ENCODE measurements at places on chromosomes 1 and 21.

DNA sequence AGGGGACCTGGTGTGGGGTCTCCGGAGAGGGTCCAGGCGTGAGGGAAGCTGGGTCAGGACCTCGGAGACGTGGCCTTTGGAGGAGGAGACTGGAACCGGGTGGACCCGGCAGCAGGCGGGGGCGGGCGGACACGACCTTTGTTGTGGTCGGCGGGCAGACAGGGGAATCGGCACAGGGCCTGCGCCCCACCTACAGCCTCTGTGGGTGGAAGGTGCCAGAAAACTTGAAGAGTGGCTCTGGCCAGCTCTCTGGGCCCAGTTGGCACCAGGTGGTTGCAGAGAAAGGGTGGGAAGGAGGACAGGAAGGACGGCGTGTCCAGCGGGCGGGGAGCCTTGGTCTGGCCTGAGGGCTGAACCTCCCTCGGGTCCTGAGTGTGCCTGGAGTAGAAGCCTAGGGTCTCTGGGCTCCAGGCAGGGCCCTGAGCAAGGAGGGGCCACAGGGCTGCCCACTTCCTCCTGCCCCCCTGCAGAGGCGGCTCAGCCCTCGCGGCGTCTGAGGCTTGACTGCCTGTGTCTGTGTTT lies 7.7 kb upstream of the TTLL10 start:
- no peak for DNase-seq

GRCh38 chr1:91645031-91645430 lies 144.4 kb downstream of the CDC7 start:
- no peak for DNase-seq

DNA sequence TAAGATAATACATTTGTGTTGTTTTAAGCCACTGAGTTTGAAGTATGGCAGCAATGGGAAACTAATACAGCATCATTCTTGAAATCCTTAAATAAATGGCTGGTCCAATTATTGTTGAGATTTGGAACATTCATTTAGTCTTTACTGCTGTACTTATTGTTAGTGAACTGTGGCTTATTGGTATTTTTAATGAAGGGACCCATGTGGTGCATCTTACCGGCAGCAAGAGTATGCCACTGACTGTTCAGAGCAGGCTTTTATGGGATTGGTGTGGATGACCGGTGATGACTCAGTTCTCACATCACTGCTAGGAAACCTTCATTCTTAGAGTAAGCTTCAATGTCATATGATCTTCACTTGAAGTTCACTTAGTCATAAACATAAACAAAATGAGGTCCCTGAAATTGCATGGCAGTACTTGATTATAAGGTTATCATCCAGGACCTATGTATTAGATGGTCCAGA lies 31.5 kb downstream of the PRKAA2 start:
- no peak for DNase-seq

- no peak for DNase-seq
Observed at GRCh38 chr1:17538010-17538409, 1.5 kb upstream of the ARHGEF10L start.

DNA sequence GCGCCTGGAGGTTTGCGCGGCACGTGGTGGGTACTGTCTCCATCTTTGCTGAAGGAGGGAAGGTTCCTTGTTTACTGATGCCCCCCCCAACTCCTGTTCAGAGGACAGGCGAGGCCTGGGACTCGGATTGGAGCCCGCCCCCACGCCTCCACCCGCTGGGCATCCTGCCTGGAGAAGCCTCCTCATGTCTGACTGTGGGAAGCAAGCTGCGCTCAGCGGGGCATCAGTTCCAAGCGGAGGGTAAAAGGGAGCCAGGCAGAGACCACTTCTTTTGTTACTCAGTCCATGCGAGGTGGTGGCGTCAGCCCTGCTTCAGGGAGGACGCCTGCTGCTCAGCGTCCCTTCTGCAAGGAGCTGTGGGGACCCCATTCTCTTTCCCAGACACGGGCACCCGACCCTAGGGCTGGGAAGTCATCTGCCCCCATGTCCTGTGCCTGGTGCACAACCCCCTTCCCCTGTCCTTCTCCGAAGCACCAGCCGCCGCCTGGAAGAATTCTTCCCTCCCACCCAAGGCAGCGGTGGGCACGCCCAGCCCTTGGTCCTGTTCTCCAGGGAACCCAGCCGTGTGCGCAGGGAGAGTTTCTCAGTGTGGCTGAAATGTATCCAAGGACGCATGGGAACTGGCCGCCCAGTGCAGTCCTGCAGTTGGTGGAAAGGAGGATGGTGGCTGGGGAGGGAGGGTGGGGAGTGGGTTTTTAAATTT lies 414.0 kb downstream of the CAMTA1 start:
- DNase-seq: no peak

GRCh38 chr1:63269571-63269970 lies 52.8 kb upstream of the FOXD3 start:
- DNase-seq: no peak

DNA sequence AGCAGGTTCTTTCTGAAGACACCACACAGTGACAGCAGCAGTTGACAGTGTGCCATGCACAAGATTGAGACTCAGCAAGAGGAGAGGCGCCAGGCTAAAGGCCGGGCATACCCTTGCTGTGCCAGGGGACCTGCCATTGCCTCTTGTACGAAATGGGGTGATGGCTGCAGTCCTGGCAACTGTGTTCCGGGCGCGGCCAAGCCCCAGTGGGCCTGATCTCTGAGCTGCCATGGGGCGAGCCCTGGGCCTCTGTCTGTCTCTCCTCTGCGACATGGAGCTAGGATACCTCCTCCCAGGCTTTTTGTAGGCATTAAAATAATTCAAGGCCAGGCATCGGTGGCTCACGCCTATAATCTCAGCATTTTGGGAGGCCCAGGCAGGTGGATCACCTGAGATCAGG lies 9.6 kb upstream of the TRAPPC10 start:
- DNase-seq: no peak

- no peak for DNase-seq
Observed at GRCh38 chr1:88647249-88647645, 36.8 kb upstream of the PKN2 start.

GRCh38 chr1:42913426-42914091 lies 45.1 kb downstream of the SLC2A1 start:
- DNase-seq: no peak

- DNase-seq: no peak
Observed at GRCh38 chr1:179950651-179951050, 4.0 kb upstream of the CEP350 start.

GRCh38 chr1:114076308-114076707 lies 77.4 kb downstream of the SYT6 start:
- no peak for DNase-seq

- DNase-seq: no peak
Observed at GRCh38 chr1:180932378-180932777, 19.7 kb downstream of the KIAA1614 start.

DNA sequence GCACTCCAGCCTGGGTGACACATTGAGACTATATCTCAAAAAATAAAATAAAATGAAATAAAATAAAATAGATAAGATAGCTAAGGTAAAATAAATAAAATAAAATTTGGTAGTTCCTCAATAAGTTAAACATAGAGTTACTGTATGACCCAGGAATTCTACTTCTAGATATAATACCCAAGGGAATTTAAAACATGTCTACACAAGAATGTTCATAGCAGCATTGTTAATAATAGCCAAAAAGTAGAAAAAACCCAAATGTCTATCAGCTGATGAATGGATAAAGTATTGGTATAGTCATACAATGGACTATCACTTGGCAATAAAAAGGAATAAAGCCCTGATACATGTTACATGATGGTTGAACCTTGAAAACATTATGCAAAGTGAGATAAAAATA lies 47.8 kb downstream of the CEP350 start:
- DNase-seq: no peak

GRCh38 chr1:214192825-214193643 lies 87.9 kb upstream of the SMYD2 start:
- no peak for DNase-seq

GRCh38 chr1:226980565-226981385 lies 40.7 kb downstream of the COQ8A start:
- DNase-seq: no peak

DNA sequence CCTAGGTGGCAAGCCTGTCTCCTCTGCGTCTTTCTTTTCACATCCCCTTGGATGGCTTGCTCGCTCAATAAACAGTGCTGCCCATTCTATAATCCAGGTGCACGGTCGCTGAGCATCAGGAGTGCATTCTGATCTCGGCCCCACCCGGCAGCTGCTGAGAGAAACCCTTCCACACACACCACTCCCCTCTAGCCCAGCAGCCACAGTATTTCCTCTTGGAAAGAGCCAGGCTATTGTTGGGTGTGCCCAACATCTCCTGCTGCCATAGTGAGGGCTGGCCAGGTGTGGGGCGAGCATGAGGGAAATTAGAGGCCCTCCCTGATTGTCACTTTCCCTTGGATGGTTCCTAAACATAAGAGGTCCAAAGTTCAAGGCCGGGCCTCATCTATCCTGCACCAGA lies 24.7 kb downstream of the GPA33 start:
- DNase-seq: no peak

- DNase-seq: no peak
Observed at GRCh38 chr1:71422221-71422620, 341.4 kb upstream of the ZRANB2 start.

DNA sequence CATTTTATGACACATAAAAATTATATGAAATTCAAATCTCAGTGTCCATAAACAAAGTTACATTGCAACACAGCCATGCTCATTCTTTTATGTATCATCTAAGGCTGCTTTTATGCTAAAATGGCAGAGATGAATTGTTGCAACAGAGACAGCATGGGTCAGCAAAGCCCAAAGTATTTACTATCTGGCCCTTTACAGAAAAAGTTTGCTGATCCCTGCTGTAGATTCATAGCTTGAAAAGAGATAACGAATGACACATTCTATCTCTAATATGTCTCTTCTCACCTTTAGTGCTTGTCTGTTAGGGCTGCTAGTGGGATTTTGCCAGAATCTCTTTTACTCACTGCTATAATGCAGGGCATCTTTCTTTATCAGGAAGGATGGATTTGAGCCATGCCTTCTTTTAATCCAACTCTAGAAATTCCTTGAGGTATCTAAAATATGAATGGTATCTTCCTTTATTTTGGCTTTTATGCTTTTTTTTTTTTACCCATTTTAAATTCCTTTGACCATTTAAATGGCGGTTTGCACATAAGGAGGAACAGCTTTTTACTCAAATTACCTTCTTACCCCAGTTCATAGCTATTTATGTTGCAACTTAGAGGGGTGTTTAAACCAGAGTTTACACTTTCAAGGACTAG lies 598.2 kb downstream of the PLPP3 start:
- no peak for DNase-seq

DNA sequence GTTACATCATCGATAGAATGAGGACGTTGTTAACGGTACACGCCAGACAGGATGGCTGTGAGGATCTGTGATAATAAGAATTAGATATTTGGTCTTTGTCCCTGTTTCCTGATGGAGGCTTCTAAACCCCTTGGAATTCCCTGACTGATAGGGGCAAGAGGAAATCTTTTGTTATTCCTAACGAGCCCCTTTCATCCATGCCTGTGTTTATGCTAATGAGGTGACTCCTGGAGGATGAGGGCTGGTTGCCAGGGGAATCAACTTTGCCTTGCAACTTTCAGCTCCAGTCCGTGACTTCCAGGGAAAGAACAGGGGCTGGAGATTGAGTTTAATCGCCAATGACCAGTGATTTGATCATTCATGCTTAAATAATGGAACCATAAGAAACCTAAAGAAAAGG lies 39.3 kb upstream of the NLRP3 start:
- no peak for DNase-seq

GRCh38 chr21:25640202-25640942 lies 1.3 kb downstream of the JAM2 start:
- no peak for DNase-seq

DNA sequence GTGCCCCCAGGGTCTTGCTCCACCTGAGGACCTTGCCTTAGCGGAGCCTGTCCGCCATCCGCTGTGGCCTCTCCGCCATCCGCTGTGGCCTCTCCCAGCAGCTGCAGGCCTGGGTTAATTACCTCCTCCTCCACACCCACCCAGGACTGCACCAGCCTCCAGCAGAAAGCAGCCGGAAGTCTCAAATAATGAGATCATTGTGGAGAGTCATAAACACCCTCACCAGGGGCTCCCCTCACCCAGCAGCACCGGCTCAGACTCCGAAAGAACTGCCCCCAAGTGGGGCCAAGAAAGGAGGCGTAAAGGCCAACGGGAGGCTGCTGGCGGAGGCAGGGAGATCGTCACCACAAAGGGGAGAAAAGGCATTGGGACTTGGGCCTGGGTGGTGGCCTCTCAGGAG lies 10.7 kb upstream of the GPR153 start:
- DNase-seq: no peak

DNA sequence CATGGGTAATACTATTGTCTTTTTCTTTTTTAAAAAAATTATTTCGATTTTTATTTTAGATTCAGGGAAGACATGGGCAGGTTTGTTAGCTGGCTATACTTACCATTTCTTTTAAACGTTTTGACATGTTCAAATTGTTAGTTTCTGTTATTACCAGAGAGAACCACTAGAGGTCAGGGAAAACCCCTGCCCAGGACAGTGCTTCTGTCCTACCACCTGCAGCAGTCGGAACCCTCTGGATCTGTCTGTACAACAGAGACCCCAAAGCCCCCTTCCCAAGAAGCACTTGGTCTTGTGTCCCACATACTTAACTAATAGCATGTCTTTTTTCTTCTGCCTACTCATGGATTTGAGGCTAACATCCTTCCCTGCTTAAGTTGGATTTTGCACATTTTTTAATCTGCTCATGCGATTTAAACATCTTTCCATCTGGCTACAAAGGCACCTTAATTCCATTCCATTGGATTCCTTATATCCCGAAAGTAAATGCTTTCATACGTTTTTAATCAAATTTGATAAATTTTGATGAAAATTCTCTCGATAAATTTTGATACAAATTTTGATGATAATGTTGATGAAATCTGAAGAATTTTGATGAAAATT lies 10.0 kb upstream of the C1orf115 start:
- no peak for DNase-seq

DNA sequence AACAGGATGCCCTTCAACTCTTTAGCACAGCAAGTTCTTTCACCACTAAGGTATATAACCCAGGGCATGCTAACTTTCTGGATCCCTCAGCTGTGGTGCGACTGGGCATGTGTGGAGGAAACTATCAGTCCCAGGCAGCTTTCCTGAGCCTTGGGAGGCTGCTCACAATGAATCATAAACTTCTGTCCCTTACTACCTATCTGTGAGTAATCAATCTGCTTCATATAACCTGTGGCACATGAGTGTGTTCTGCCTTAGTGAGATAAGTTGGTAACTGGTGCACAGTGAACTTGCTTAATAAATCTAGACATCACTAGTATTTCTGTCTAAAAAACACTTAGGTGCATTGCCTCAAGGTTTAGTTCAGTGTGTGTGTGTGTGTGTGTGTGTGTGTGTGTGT lies 158.0 kb downstream of the GPATCH2 start:
- DNase-seq: no peak

DNA sequence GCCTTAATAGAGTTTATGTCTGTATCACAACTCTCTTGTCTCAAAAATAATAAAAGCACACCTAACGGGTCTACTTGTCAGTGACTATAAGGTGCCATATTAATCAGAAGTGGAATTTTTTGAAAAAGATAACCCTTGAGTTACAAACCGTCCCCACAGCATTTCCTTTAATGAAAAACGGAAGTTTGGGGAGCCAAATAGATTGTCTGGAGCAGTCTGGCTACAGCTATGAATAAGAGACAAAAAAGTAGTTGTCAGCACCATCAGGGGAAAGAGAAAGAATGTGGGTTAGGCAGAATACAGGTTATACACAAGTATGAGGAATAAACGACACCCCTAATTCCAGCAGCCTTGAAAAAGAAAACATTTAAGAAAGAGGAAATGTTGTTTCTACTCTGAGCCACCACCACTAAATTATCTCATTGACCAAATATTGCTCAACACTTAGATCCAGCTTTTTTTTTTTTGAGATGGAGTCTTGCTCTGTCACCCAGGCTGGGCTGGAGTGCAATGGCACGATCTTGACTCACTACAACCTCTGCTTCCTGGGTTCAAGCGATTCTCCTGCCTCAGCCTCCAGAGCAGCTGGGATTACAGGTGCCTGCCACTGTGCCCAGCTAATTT lies 29.4 kb upstream of the USP24 start:
- no peak for DNase-seq
